Sigmoid colon (tissue), 7 donors: ENCODE measurements at places on chromosomes 16 and 17. TPM values are rescaled to one million over a fixed set of nuclear protein-coding genes. Genes with fewer than 3 reads are reported as not detected.

DNA sequence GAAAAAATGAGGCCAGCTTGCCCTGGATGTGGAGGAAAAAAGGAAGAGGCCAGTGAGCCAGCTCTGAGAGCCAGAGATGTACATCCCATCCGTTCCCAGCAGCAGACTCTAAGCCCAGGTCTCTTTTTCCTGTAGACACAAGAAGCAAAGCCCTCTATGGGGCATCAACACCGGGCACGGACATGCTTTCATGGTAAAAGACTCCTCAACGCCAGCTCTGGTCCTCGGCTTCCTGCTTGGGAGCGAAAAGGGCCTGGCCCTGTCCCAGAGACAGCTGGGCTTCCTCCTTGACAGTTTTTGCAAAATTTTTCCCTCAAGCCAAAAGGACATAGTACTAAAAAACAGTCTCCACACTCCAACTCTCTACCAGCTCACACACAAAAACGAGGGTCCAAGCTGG is 27.1 kb downstream of the PELP1 start:
- no peaks in the 10 kb centered on the region for H3K27me3 ChIP-seq
- H3K4me1 ChIP-seq, result no peaks in the 10 kb centered on the region
- DNase-seq, result no peak
- H3K27ac ChIP-seq, result no peak overlapping the region
- no peak overlapping the region for H3K4me3 ChIP-seq
- H3K36me3 ChIP-seq, result peaks cover 55% of the 10 kb centered on the region

GRCh38 chr16:57264381-57264780 is 19.3 kb downstream of the ARL2BP start:
- no peaks in the 10 kb centered on the region for H3K27me3 ChIP-seq
- no peaks in the 10 kb centered on the region for H3K36me3 ChIP-seq
- H3K27ac ChIP-seq, result no peak overlapping the region

- peaks cover 13% of the 10 kb centered on the region for H3K4me1 ChIP-seq
- peak; percentile 67 for DNase-seq
- H3K36me3 ChIP-seq, result no peaks in the 10 kb centered on the region
- H3K4me3 ChIP-seq, result no peak overlapping the region
Measured at GRCh38 chr16:29231244-29231643, 175.3 kb downstream of the NPIPB11 start.

DNA sequence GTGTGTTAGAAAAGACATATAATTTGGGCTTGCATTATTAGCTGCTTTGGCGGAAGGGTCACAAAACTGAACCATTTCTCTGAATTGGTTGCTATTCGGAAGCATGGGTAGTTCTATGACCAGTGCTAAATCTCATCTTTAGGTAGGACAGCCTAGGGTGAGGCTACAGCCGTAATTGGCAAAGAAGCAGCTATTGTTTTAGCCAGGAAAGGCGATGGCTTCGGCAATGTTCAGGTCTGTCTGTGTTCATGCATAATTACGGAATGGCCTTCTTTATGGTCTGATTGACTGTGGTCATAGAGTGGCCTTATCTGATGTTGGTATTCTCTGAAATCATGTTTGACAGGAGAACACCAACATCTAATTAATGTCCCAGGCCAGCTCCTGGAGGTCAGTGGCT is 368.4 kb upstream of the HSBP1 start:
- no peaks in the 10 kb centered on the region for H3K36me3 ChIP-seq
- no peak overlapping the region for H3K4me3 ChIP-seq
- H3K4me1 ChIP-seq, result no peaks in the 10 kb centered on the region
- H3K27ac ChIP-seq, result no peak overlapping the region

DNA sequence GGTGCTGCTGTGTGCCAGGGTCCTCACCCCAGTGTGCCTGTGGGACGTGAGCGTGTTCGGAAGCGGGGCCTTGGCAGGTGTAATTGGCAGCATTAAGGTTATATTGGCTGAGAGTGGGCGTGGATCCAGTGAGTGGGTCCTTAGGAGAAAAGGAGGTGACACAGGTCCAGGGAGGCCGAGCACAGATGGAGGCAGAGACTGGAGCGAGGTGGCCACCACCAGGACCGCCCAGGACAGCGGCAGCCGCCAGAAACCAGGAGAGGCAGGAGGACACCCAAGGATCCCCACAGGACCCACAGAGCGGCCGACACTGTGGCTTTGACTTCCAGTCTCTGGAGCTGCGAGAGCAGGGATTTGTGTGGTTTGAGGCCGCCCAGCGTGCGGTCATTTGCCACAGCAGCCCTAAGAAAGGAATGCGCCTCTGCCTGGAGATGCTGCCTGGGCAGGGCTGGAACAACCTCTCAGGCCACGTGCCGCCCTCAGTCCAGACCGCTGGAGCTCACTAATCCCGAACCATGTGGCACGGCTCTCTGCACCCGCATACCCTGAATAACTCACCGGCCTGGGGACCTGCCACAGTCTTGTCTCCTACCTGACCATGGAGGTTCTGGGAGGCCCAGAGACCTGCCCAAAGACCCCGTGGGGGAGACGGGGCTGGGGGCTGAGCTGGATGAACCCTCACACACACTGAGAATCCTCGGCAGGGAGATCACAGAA is 45.4 kb downstream of the SOX8 start:
- peaks cover 4% of the 10 kb centered on the region for H3K27me3 ChIP-seq
- no peak for DNase-seq
- H3K4me1 ChIP-seq, result no peaks in the 10 kb centered on the region
- H3K4me3 ChIP-seq, result no peak overlapping the region
- H3K36me3 ChIP-seq, result no peaks in the 10 kb centered on the region
- no peak overlapping the region for H3K27ac ChIP-seq

DNA sequence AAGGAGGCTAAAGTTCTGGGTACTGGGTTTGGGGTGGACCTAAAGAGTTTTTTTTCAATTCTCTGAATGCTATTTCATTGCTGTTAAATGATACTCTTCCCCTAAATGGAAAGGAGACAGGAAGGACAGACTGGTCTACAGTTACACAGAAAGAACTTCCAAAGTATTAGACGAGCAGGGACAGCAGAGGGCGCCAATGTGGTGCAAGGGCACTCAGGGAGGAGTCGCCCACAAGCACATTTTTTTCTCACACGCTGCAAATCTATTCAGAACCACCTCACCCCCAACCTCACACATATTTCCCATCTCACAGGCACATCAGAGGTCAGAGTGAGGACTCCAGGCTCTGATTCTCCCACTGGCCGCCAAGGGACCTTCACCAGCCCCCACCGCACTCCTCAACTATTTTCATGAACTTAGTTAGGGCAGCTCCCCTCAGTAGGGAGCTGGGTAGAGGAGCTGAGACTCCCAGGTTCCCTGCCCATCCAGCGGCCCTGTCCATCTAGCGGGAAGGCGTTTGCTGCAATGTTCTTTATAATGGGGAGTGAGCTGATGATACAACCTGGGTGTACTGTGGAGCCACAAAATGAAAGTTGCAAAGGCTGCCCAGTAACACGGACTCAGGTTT is 6.8 kb upstream of the CA4 start:
- H3K4me3 ChIP-seq, result no peak overlapping the region
- peak; percentile 80 for DNase-seq
- H3K27ac ChIP-seq, result no peak overlapping the region
- H3K36me3 ChIP-seq, result no peaks in the 10 kb centered on the region
- H3K27me3 ChIP-seq, result peaks cover 31% of the 10 kb centered on the region
- H3K4me1 ChIP-seq, result peaks cover 26% of the 10 kb centered on the region

DNA sequence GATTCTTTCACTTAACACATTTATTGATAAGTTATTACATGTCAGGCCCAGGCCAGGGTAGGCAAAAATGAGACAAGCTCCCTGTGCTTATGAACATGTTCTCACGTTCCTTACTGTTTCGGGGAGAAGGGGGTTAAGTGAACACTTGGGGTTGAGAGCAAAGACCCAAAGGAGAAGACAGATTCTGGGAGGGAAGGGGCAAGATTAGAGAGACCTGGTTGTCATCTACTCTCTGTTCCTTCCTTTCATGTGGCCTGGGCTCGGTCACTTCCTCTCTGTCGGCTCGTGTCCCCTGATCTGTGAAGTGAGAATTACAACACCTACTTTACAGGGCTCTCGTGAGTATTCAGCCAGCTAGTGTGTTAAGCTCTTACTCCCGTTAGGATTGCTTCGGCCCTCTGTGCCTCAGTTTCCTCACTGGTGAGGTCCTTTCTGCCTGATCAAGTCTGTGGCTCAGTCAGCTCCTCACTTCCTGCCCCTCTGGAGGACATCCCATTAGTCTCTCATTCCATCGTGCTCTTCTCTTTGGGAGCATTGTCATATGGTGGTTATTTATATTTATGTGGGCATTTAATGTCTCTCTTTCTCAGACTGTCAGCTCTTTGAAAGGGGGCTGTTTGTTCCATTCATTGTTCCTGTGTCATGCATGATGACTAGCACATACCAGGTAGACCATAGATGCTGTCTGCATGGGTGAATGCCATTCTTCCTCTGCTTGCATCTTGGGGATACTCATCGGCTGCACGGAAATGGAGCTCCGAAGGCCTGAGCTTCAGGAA is 38.9 kb downstream of the PLCG2 start:
- no peak overlapping the region for H3K4me3 ChIP-seq
- H3K36me3 ChIP-seq, result no peaks in the 10 kb centered on the region
- no peaks in the 10 kb centered on the region for H3K4me1 ChIP-seq
- no peaks in the 10 kb centered on the region for H3K27me3 ChIP-seq
- no peak for DNase-seq

DNA sequence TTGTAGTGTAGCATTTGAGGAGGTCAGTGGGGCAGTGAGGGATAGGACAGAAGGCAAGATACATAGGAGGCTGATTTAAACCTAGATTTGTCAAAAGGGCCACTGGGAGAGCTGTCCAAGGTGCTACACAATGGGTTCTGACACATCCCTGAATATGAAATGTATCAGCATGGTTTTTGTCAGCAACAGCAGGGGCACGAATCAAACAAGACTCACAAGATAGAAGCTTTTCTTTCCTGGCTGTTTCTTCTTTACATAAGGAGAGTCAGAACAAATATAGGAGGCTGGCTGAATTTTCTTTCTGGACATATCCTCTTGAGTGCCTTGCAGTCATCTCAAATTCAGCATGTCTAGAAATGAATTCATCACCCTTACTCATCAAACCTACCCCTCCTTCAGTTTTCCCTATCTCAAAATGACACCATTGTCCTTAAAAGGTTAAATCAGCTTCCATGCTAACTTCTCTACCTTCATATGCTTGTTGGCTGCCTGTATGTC is 130.5 kb downstream of the NPIPB5 start:
- no peak overlapping the region for H3K27ac ChIP-seq
- no peaks in the 10 kb centered on the region for H3K27me3 ChIP-seq
- no peaks in the 10 kb centered on the region for H3K4me1 ChIP-seq
- H3K36me3 ChIP-seq, result no peaks in the 10 kb centered on the region
- no peak overlapping the region for H3K4me3 ChIP-seq

GRCh38 chr17:49191917-49192741 is 18.2 kb downstream of the GNGT2 start:
- H3K36me3 ChIP-seq, result no peaks in the 10 kb centered on the region
- peak overlapping the region; percentile 88 for H3K4me3 ChIP-seq
- DNase-seq, result peak; percentile 97
- no peaks in the 10 kb centered on the region for H3K27me3 ChIP-seq
- H3K27ac ChIP-seq, result peak overlapping the region; percentile 99
- peaks cover 16% of the 10 kb centered on the region for H3K4me1 ChIP-seq

DNA sequence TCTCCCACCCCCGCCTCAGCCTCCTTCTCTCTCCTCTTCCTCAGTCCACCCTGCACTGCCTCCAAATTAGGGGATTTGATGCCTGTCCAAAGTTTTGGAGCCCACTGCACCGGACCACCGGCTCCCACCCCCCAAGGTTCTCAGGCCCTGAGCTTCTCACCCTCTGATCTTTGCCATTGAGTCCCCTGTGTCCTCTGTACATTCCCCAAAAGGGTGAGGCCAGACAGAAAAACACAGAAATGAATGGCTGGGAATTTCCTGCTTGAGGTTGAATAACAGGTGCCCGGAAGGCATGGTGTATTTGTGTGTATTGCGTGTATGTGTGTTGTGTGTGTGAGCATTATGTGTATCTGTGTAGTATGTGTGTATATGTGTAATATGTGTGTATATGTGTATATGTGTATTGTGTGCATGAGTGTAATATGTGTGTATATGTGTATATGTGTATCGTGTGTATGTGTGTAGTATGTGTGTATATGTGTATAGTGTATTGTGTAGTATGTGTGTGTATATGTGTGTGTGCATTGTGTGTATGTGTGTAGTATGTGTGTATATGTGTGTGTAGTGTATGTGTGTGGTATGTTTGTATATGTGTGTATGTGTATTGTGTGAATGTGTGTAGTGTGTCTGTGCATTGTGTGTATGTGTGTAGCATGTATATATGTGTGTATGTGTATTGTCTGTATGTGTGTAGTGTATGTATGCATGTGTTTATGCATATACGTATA is 16.0 kb upstream of the CCL17 start:
- no peaks in the 10 kb centered on the region for H3K27me3 ChIP-seq
- DNase-seq, result no peak
- no peak overlapping the region for H3K4me3 ChIP-seq

DNA sequence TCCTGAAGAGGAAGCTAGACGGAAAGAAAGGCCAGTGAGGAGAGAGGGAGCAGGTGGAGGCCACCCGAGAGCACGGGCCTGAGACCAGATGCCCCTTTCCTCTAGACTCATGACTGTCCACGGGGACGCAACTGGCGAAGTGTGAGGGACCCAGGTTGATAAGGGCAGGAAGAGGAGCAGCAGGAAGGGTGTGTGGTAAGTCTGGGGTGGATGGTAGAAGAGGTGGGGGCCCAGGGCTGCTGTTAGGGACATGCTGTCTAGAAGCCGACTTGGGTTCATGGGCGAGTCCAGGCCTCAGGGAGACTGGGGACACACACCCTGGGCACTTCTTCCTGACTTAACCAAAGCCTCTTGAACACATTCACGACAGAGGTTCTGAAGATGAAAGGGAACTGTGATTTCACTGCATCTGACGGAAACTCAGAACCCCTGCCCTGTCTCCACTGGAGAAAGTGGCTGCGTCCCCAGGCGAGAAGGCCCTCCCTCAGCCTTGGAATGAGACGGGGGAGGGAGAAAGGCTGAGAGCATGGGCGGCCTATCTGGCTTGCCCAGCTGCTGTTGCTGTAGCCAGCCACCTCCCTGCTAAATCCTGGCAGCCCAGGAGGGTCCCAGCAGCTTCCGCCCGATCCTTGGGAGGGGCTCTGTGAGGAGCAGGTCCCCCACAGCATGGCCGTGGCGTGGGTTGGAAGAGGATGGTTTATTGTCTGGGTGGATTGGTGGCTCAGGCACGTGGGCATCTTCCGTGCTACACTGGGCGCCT is 6.0 kb downstream of the HIC1 start:
- no peaks in the 10 kb centered on the region for H3K36me3 ChIP-seq
- peaks cover 84% of the 10 kb centered on the region for H3K4me1 ChIP-seq
- no peaks in the 10 kb centered on the region for H3K27me3 ChIP-seq
- no peak for DNase-seq

DNA sequence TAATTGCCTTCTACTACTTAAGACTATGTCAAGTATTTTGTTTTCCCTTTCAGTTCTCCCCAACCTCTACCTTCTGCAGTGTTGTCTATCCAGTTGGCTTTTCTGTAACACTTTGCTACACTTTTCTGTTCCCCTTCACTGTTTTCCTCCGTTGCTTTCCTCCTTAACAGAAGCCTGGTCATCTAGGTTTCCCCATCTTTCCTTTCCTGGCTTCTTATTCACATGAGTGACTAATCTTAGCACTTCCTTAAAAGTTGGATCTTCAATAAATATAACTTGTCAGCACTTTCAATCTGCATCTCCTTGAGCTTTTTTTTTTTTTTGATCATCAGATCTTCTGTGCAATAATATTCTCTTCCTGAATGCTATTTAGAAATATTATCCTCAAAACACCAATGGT is 2.8 kb upstream of the SLFN11 start:
- H3K4me1 ChIP-seq, result peaks cover 24% of the 10 kb centered on the region
- H3K4me3 ChIP-seq, result no peak overlapping the region
- H3K27me3 ChIP-seq, result peaks cover 24% of the 10 kb centered on the region

- H3K4me3 ChIP-seq, result no peak overlapping the region
- H3K4me1 ChIP-seq, result no peaks in the 10 kb centered on the region
- H3K36me3 ChIP-seq, result no peaks in the 10 kb centered on the region
- no peaks in the 10 kb centered on the region for H3K27me3 ChIP-seq
- DNase-seq, result no peak
Measured at GRCh38 chr16:35750701-35751104, 2291.3 kb downstream of the TP53TG3F start.

The TMEM101 gene
- 37.8 TPM for total RNA-seq

The ZNF598 gene
- 19.6 TPM for total RNA-seq
